ENCODE measurements at places on chromosomes 4 and X. TPM values are rescaled to one million over a fixed set of nuclear protein-coding genes. Genes with fewer than 3 reads are reported as not detected.

ATP2B3 gene
- total RNA-seq = not detected

PPAT gene
- 24.3 TPM for total RNA-seq

FBXW7 gene
- 52.2 TPM for total RNA-seq

OTC gene
- not detected for total RNA-seq

HAND2 gene
- not detected for total RNA-seq

TBC1D14 gene
- 50.2 TPM for total RNA-seq

AKAP14 gene
- total RNA-seq = not detected

FHIP1A gene
- not detected for total RNA-seq

UNC5C gene
- not detected for total RNA-seq

F11 gene
- total RNA-seq = not detected

GLOD5 gene
- not detected for total RNA-seq

CD40LG gene
- total RNA-seq = 114 TPM

GRCh38 chr4:167842487-167842886 lies 249.8 kb upstream of the ANXA10 start:
- DNase-seq = no peak

DNA sequence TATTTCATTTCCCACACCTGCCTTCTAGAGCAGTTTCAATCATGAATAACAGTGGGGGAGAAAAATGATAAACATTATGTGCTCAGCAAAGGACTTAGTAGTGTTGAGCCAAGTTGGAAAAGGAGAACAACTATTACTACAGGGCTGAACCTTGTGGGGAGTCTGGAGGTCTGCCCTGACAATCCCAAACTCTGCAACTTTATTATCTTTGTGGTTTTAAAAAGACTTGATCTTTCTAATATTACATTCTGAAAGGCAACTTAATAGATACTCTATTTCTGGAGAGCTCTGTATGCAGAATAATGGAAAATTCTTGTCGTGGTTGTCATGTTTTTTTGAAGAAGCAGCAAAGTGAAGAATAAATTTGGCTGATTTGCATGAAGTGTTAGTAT lies 116.1 kb downstream of the SPCS3 start:
- DNase-seq = no peak

DNA sequence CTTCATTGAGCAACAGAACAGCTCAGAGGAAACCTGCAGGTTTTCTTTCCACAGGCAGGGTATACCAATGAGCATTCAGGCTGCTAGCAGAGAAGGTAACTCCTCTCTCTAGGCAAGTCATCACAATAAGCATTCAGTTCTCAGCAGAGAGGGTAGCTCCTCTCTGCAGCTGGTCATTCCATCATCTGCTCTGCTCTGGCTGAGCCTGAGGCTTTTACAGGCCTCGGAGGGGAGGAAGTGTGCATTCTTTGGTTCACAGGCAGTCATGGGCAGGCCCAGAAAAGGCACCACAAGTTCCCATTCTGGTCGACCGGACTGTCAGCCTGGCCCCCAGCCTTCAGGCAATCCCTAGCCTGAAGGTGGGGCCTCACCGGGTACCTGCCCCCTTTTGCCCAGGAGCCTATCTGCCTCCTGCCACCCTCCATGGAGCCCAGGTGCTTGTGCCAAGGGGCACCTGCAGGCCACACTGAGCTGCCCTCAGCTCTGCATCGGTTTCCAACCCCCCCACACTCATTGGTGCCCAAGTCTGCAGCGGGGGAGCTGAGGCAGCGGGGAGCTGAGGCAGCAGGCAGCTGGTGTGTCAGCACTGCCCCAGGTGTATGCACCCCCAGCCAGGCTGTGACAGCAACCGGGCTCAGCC lies 83.1 kb downstream of the PRDM5 start:
- no peak for DNase-seq

- no peak for DNase-seq
Observed at GRCh38 chr4:47465004-47465403, 1.5 kb upstream of the COMMD8 start.

DNA sequence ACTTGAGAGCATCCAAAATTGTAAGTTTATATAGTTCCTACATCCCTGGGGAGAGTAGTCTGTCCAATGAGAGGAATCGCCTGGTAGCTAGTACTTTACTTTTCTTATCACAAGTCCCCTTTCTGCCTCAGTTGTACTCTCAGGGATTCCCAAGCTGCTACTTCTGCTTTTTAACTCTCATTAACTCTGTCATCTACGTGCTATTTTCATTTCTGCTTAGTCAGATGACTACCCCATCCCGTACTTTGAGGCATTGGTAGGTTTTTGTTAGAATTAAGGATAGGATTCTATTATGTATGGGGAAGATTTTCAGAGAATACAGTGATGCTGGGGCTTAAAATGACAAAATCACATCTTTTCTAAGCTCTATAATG lies 24.7 kb downstream of the RBPJ start:
- no peak for DNase-seq

GRCh38 chr4:40199999-40200874 lies 3.4 kb downstream of the RHOH start:
- DNase-seq = peak; percentile 85

GRCh38 chr4:129323658-129324057 lies 227.7 kb downstream of the C4orf33 start:
- no peak for DNase-seq

DNA sequence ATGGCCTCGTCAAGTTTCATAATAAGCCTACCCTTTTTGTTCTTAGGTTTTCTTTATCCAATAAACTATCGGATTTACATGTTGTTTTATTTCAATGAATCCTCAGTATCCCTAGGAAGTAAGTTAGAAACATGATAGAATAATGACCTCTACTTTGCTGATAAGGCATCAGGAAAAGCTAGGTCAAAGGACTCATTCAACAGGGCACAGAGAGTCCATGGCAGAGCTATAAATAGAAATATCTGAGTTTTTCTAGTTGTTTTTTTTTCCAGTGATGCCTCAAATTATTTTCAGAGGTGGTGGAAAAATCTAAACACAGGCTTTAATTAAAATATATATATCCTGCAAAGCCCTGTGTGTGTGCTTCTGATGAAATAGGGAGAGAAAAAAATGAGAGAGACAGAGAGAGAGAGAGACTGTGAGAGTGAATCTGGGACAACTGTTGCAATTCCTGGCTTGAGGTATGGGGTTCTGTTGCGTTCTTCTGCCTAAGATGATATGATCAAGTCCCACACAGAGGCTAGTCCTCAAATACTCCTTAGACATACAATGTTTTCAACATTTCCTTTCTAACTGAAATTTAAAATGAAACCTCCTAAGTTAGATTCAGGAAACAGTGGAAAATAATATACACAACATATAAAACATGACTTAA lies 139.9 kb downstream of the HDX start:
- no peak for DNase-seq

- DNase-seq = no peak
Observed at GRCh38 chr4:144421839-144422565, 224.0 kb upstream of the HHIP start.

GRCh38 chrX:42246814-42247213 lies 323.5 kb upstream of the CASK start:
- no peak for DNase-seq

DNA sequence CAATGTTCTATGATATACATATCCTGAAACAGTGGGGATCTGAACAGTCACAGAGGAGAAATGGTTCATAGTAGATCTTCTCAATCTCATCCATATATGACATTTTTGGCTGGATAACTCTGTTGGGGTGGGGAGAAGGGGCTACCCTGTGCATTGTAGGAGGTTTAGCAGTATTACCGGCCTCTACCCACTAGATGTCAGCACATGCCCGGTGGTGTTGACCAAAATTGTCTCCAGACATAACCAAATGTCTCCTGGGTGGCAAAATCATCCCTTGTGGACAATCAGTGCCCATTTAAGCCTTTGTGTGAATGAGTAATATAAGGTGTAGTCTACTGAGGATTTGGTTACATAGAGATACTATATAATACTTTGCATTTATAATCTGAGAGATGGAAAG lies 89.9 kb downstream of the PLS3 start:
- DNase-seq = peak; percentile 7

DNA sequence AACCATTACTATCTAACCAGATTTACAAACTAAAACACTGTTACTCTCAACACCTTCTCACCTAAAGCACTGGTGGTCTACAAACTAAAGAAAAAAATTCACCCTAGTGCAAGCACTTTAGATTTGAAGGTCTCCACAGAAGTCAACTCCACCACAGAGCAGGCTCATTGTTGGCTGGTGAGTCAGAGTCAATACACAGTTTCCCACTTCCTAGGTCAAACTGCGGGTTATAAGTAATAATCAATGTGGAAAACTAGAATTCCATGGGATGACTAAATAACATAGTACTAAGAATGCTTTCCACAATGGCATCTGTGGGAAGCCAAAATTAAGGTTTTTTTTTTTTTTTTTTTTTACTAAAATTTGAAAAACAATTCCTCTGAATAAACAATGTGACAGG lies 191.8 kb downstream of the PDGFC start:
- no peak for DNase-seq

DNA sequence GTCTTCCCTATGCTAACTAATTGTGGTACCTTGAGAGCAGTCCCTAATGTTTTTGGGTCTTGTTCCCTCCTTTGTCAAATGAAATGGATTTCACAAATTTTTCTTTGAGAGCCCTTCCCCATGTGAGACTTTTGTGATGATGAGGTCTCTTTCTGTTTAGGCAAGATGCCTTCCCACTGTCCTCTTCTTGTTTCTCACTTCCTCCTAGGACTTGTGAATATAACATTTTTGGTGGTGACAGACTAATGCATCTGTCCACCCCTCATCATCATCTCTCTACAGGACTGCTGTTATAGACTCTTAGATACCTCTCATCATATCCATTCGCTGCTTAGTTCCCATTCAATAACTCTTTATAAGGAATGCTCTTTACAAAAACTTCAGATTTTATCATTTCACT lies 8.7 kb upstream of the ANK2 start:
- no peak for DNase-seq

DNA sequence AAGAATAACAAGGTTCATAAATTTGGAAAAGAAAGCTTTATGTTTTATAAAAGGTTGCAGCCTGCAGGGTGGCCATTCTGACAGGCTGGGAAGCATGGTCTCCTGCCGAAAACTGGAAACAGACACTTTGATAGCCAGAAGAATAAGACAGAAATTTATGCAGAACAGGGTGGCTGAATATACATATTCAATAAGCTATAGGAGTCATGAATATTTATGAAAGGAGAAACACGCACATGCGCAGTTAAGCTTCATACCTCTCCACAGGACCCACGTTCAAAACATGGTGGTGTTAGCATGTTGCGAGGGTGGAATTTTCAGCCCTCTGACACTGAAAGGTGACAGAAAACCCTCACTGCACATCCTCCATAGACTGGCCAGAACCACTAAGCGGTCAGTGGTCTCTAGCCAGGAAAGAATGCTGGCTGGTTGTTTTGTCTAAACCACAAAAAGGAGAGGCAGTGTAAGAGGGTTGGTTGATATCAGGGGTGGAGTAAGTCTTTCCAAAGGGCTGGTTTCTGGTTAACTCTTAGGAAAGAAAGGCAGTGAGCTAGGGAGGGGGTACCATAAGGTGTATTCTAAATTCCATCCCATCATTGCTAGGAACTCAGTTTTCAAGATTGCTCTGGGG lies 58.2 kb downstream of the ANXA10 start:
- DNase-seq = no peak

DNA sequence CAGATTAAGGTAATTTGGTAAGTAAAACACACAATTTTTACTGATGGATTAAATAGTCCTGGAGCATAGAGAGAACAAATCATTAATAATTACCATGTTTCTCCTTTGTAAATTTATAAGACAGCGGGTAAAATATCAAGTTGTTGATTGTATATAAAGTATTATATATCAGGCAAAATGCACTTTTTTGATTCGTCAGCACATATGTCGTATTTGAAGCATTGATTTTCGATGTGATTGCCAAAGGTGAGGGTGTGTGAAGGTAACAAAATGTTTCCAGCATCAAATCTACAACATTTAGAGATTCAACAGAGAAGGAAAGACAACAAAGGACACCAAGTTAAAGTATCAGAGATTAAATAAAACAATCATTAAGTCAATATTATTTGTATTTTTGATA lies 1437.8 kb upstream of the ADGRL3 start:
- DNase-seq = no peak

GRCh38 chr4:7371210-7371941 lies 63.4 kb downstream of the PSAPL1 start:
- DNase-seq = no peak
